ENCODE measurements at places on chromosomes 7 and 10. TPM values are rescaled to one million over a fixed set of nuclear protein-coding genes. Genes with fewer than 3 reads are reported as not detected.
A peak's percentile ranks its signal among the peaks of the same experiment; 100 is the strongest.

Gene POLR2J
- 49.0 TPM for total RNA-seq

- DNase-seq: no peak
These were observed 130.9 kb upstream of the PRR15 start for GRCh38 chr7:29432721-29433120.

- DNase-seq: no peak
These were observed 97.3 kb upstream of the MPP7 start for GRCh38 chr10:28400176-28400575.

- DNase-seq: peak; percentile 64
These were observed 224.7 kb downstream of the GLRX3 start for GRCh38 chr10:130360826-130361311.

Measured in Right ventricle myocardium inferior (tissue), 1 donor.